ENCODE measurements at places on chromosomes 4 and X.

- peak; percentile 20 for DNase-seq
Observed at GRCh38 chr4:147782087-147782781, 50.3 kb downstream of the ARHGAP10 start.

- no peak for DNase-seq
Observed at GRCh38 chrX:103626855-103627254, 1.9 kb upstream of the TCEAL1 start.

- no peak for DNase-seq
Observed at GRCh38 chr4:104930298-104930697, 216.4 kb upstream of the TET2 start.

GRCh38 chr4:112819729-112820128 is 182.8 kb downstream of the LARP7 start:
- DNase-seq, result no peak

DNA sequence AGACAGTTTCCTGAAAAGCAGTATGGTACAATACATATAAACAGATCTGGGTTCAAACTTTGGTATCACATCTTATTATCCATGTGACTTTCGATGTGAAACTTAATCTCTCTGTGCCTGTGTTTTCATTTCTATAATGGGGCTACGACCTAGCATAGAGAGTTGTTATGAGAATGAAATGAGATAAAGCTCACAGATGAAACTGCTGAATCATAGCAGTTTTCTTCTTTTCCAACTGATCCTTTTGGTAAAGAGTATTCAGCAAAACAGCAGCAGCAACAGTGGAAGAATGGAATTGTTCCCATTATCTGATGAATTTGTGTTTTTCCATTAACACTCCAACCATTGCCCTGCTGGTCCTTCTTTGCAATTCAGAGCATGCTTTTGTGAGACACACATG is 16.3 kb downstream of the AMBN start:
- no peak for DNase-seq

GRCh38 chr4:89797117-89797516 is 39.8 kb downstream of the SNCA start:
- peak; percentile 21 for DNase-seq

- no peak for DNase-seq
Observed at GRCh38 chrX:21802054-21802670, 37.3 kb upstream of the MBTPS2 start.

DNA sequence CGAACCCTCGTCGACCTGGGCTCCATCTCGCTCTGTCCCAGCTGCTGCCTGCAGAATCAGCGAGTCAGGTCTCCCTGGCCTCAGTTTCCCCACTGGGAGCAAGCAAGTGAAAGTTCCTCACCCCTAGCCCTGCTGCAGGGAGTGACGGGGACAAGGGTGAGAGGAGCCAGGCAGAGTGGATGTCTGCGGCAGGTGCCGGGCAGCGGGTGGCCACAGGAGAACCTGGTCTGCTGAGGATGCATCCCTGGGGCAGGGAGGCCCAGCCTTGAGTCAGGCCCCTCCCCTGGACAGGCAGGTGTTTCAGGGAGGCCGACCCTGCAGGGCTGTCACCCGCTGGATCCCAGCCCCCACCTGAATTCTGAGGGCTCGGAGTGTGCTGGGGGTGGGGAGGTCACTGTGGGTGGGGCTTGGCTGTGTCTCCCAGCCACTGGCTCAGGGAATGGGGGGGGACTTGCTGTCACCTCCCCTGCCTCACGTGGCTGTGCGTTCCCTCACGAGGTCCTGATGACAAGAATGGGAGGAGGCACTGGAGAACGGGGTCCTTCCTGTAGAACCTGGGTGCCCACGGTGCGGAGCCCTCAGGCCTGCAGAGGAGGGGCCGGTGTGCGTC is 33.2 kb downstream of the LRPAP1 start:
- no peak for DNase-seq

DNA sequence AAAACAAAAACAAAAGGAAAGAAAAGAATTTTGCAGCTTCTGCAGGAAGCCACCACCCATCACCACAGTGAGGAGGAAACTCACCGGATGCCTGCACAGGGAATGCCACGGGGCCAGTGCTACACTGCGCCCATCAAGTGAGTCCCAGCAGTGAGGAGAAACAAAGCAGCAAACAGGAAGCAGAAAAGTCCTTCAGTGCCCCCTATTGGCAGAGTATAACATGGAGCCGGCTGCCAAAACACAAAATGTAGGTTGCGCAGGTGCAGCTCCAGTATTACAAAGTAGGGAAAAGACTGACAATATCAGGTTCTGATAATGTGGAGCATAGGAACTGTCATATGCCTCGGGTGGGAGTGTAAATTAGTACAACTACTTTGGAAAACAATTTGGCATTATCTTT is 23.3 kb upstream of the SCML2 start:
- no peak for DNase-seq

DNA sequence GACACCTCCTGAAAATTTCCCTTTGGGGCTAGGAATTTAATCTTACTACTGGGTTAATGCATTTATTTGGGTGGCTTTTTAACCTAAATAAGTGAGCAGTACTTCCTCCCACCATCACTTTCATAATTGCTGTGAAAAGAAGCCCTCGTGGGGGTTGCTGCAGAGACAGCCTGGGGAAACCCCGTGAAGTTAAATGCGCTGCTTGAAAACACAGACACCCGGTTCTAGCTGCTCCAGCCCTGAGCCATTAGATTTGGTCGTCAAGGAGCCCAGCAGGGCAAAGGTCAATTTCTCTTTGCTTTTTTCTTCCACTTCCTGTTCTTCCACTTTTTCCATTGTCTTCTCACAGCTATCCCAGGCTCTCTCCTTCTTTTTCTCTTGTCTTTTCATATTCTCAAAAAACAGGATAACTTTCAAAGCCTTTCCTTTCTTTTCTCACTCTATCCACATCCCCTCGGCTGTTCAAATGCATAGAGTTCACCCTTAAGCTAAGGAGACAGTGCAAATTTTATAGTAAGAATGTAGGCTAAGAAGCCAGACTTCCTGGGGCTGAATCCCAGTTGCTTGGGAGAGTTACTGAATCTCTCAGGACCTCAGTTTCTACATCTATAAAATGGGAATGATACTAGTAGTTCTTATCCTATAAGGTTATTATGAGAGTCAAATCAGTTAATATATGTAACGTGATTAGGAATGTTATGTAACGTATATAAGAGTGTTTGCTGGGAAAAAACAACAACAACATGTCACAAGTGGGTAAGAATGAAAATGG is 91.5 kb upstream of the ZNF827 start:
- no peak for DNase-seq

- no peak for DNase-seq
Observed at GRCh38 chrX:9622128-9622527, 143.5 kb downstream of the GPR143 start.

GRCh38 chr4:167428156-167428555 is 193.9 kb upstream of the SPOCK3 start:
- no peak for DNase-seq

DNA sequence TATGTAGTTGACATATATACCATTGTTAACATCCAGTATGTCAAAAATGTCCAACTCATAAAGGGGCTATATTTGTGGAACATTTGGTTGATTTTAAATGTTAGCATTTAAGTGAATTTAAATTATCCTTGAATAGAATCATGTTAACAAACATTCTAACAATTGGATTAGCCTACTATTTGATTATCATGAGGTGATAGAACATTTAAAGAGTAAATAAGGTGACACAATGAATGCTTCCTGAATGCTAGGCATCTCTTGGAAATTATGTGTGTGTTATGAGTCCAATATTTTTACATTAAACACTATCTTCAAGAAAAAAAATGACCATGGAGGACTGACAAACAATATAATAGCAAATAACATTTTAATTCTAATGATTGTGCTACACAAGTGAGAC is 901.9 kb upstream of the AGA start:
- DNase-seq, result no peak

- peak; percentile 77 for DNase-seq
Observed at GRCh38 chr4:88706574-88706973, 8.9 kb upstream of the NAP1L5 start.

DNA sequence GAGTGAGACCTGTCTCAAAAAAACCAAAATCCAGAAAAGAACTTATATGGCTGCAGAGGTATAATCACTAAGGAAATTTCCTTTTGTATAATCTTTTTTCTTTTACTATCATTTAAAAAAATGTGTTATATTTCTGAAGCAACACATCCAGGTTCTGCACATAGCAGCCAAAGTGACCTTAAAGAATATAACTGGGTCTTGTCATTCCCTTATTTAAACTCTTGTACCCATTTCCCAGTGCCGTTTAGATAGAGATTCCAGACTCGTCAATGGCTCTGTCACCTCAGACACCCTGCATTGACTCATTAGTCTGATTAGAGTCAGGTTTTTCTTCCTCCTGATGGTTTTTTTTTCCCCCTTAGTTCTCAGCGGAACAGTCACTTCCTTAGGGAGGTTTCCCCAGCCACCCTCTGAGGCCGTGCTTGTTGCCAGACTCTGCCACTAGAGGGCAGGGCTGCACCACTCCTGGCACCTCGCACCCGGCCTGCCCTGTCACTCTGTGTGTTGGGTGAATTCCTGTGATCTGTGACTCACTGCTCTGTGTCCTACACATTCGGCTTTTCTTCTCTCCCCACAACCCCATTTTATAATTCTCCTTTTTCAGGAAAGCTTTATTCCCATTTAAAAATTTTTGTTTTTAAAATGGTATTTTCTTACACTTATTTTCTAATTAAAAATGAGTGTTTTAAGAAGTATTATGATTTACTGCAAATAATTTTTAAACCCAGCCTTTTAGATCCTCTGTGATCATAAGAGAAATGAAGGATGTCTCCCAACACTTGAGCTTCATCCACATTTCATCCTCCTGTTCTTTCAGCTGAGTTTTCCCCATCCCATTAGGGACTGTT is 32.1 kb downstream of the HTT start:
- peak; percentile 82 for DNase-seq

DNA sequence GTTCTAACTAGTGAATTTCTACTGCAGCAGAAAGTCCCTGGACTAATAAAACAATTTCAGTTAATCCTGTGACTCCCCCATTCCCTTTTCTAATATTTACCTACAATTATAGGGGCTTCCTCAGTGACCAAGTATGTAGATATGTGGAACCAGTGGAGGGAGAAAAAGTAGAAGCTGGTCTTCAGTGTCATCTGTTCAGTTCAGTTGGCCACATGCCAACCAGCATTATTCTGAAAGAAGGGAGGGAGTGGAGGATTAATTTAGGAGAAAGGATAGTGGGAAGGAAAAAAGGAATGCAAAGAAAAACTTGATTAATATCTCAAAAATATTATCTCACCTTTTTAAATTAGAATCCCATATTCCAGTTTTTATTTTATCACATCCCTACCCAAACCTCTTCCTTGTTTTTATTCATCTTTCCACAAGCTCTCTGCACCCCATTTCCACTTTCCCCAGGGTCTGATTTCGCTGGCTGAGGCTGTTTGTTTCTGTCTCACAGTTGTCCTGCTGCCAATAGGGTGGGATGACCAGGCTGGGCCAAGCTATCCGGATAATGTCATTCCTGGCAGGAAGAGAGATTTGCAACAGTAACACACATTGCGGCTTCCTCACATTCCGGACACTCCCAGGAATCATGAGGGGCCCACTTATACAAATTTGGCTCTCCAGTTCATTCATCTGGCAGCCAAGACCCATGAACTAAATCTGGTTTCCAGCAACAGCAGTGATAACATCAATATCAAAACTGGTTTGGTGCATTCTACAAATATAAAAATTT is 24.6 kb upstream of the ANTXR2 start:
- peak; percentile 84 for DNase-seq

DNA sequence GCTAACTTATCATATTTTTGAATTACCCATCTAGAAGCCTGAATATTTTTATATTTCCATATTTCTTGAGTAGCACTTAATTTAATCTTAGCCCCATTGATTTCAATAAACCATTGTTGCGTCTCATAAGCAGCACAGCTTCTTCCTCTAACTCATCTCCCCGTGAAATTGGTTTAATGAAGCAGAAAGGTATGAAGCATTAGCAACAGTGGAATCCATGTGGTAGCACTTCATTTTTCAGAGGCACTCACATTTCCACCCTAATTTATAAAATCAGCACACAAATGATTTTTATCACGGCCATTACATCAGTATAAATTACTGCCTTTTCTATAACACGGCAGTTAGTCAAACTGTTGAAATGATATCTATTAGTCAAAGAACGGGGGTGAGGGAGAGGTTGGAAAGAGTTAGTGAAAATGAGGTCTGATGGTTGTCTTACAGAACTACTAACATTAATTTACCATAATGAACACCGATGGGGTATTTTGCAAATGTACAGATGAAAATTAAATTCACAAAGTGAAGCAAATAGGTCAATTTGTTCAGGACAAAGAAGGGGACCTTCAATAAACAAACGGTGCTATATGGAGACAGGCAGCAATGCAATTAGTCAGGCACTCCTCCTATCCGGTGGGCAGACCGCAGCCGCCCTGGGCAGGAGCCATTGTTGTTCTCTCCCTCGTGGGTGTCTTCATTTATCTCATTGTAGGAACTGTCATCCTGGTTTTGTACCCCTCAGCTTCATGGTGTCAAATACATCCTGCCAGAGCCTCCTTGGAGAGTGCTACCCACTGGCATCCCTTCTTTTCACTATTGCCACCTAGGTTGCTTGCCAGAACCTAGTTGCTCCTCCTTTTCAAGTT is 205.7 kb downstream of the SOX3 start:
- no peak for DNase-seq

- DNase-seq, result peak; percentile 45
Observed at GRCh38 chrX:71515038-71515396, 17.9 kb upstream of the OGT start.

- no peak for DNase-seq
Observed at GRCh38 chr4:61298178-61298740, 98.1 kb downstream of the ADGRL3 start.

GRCh38 chr4:124065936-124066335 is 646.6 kb downstream of the ANKRD50 start:
- no peak for DNase-seq

- DNase-seq, result no peak
Observed at GRCh38 chrX:110097920-110098319, 95.0 kb downstream of the TMEM164 start.

- DNase-seq, result no peak
Observed at GRCh38 chrX:76657499-76657898, 230.0 kb downstream of the MAGEE1 start.

- no peak for DNase-seq
Observed at GRCh38 chrX:43000121-43000520, 222.2 kb upstream of the PPP1R2C start.

DNA sequence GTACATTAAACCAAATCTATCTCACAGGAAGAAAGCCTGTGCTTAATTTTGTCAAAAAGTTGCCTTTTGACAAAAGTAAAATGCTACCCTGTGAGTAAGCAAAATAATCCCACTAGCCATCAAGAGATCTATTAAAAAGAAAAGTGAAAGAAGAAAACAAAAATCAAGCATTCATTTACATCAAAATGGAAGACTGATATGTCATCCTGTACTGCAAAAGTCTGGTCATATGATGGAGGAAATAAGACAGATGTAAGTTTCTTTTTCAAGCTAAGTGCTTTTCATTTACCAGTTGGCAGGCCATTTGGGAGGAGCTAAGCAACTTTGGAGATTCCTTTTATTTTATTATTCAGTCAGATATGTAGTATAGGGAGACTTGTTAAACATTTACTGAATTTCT is 387.4 kb downstream of the SPOCK3 start:
- DNase-seq, result no peak

GRCh38 chrX:148416931-148417330 is 83.5 kb upstream of the AFF2 start:
- no peak for DNase-seq
